Heart left ventricle (tissue), 16 donors: ENCODE measurements at places on chromosomes 13 and 19. TPM values are rescaled to one million over a fixed set of nuclear protein-coding genes. Genes with fewer than 3 reads are reported as not detected.
A peak's percentile ranks its signal among the peaks of the same experiment; 100 is the strongest.

DNA sequence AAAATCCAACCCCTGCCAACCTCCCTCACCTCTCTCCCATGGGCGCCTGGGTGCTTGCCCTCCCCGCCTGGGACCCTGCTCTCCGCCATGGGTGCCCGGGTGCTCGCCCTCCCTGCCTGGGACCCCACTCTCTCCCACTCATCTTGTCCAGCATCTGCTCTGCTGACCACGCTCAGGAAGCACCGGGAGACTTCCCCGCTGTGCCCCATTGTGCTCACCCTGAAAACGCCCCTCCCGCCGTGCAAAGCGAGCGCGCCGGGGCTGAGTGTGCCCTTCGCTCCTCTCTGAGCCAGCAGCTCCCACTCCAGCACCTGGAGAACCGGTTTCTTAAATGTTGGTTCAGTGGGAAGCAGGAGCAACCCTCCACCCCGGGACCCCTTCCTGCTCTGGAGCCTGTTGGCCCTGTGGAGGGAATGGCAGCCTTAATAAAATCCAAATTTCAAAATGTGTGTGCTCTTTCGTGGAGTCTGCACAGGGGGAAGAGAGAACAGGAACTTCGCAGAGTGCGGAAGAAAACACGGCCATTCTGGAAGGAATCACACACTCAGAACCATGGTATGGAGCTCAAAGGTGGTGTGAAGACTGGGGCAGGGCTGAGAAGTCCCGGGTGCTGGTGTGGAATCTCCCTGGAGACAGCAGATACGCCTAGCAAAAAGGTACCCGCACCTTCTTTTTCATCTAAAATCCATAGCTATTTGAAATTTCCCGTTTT is 23.1 kb upstream of the CDC16 start:
- H3K4me3 ChIP-seq = no peak overlapping the region
- H3K27me3 ChIP-seq = peaks cover 10% of the 10 kb centered on the region
- no peak overlapping the region for H3K27ac ChIP-seq
- no peaks in the 10 kb centered on the region for H3K36me3 ChIP-seq
- no peaks in the 10 kb centered on the region for H3K4me1 ChIP-seq

FCHO1 gene
- polyA plus RNA-seq = 0.34 TPM

TEX26 gene
- not detected for polyA plus RNA-seq

DNA sequence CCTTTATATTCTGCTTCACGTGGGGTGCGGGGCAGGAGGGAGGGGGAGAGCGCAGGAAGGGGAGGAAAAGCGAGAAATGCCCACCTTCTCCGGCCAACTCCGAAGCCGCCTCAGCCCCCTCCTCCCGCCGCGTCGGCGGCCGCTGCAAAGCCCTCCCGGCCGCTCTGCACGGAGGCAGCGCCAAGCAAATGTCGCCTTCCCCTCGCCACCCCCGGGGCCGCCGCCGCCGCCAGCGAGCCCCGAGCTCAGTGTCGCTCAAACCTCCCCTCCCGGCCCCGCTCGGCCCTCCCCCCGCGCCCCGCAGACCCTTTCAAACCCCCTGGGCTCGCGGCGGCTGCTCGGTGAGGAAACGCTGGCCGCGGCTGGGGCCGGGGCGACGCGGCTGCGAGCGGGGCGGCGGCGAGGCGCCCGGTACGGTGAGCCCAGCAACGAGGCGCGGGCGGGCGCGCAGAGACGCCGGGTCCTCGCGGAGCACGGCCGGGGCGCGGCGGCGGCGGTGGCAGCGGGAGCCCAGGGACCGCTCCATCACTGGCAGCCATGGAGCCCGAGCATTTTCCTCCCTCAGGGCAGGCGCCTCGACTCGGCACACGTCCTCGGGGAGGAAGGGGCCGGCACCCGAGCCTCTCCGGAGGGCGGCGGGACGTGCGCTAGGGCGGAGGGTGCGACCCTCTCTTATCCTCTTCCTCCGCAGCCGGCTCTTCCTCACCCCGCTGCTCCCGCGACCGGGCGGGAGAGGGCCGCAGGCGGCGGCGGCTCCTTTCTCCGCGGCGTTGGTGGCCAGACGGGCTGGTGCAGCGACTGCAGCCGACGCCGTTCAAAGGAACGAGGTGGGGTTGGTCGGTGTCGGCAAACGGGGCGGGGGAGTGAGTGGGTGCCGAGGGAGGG is 463 bp upstream of the TSC22D1 start:
- H3K27ac ChIP-seq = peak overlapping the region; percentile 92
- peak; percentile 43 for DNase-seq

- H3K4me1 ChIP-seq = no peaks in the 10 kb centered on the region
- H3K4me3 ChIP-seq = no peak overlapping the region
- no peaks in the 10 kb centered on the region for H3K27me3 ChIP-seq
- no peak overlapping the region for H3K27ac ChIP-seq
Measured at GRCh38 chr13:104869501-104869900, 1666.0 kb downstream of the EFNB2 start.

DNA sequence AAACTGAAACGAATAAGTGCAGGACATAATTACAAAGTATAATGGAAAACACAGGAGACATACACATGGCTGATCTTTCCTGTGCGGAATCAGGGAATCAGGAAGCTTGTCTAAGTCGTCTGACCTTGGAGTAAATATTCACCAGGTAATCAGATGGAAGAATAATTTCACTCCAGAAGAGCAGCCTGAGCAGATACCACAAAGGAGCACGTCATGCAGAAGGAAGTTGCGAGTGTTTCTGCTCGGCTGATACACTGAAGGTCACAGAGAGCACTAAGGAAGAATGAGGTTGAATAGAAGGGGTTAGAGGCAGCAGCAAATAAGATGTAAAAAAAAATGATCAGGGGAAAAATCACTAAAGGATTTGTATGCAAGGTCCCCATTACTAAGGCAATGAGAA is 122.3 kb upstream of the GPC6 start:
- no peaks in the 10 kb centered on the region for H3K36me3 ChIP-seq
- H3K27ac ChIP-seq = no peak overlapping the region
- H3K4me3 ChIP-seq = no peak overlapping the region
- DNase-seq = no peak
- no peaks in the 10 kb centered on the region for H3K4me1 ChIP-seq

DNA sequence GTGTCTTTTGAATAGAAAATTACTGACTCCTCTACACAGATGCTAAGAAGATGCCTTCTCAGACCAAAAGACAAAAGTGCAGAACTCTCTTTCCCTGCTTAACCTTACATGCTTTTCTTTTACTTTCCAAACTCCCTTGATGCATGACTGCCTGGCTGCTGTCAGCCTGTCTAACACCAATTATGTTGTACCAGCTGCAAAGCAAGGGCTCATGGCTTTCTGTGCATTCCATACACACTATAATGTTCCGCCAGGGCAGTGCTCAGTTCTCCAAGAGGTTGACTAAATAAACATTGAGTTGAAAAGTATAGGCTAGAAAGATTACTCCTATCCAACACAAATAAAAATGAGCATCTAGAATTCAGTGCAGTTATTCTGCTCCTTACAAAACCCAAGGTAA is 330.4 kb upstream of the NBEA start:
- H3K4me3 ChIP-seq = no peak overlapping the region
- no peaks in the 10 kb centered on the region for H3K4me1 ChIP-seq
- H3K27ac ChIP-seq = no peak overlapping the region
- DNase-seq = no peak

DNA sequence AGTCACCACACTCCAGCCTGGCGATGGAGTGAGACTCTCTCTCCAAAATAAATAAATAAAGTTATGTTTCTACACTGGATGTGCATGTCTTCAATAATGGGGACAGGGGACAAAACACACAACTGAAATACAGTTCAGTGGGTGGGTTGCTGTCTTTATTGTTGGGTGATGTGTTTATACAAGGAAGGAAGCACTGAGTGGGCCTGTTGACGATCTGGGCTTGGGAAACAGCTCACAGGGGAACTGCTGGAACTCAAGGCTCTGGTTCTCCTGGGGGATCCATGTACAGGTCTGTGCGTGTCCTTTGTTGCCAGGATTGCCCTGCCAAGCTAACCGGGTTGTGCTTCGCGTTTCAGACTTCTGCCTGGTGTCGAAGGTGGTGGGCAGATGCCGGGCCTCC is 18.9 kb downstream of the SPINT2 start:
- H3K27ac ChIP-seq = no peak overlapping the region
- DNase-seq = no peak
- H3K4me1 ChIP-seq = peaks cover 16% of the 10 kb centered on the region
- H3K36me3 ChIP-seq = no peaks in the 10 kb centered on the region
- H3K27me3 ChIP-seq = no peaks in the 10 kb centered on the region

DNA sequence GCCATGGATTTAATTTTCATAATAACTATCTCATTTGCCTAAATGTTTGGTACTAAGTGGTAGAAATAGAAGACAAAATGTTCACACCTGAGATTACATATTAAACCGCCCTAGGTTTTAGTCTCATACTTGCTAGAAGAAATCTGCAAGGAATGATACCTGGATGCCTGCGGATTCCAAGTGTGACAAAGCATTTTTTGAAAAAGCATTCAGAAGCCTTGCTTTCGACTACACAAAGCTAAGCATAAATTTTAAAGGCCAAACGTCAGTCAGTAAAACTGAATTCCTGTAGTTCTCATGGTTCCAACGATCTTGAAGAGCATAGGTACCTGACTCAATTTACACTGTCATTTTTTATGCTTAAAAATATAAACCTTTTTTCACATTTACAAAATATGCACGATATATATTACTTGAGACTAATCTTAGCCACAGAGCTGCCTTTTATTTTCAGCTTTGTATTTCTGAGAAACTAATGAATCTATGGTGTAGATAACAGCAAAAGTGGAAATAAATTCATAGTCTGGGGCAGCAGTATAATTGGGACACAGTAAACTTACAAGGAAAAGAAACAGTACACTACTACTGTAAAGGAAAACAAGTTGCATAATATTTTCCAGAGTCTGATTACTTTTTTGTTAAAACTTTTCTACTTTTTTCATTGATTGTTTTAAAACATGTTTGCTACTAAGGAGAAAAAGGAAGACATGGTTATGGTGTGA is 1.2 kb upstream of the LRRC63 start:
- H3K4me1 ChIP-seq = no peaks in the 10 kb centered on the region
- no peaks in the 10 kb centered on the region for H3K27me3 ChIP-seq
- H3K36me3 ChIP-seq = no peaks in the 10 kb centered on the region
- H3K27ac ChIP-seq = peak overlapping the region; percentile 75

DNA sequence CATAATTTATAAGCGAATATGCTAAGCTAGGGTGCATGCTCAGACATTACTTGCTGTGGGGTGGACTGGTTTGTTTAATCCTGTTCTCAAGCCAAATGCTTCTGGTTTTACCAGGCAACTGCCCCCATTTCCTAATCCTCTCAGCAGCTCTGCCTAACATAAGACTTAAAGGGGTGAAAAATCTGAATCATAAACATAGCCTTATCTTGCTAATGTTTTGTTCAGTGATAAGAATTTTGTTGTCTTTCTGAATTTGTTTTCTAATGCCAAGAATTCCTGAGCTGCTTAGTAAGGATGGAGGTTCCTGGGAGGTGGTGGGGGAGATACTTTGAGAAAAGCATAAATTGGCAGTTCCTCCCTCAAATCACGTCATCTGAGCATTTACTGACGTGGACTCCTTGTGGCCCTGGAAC is 42.7 kb downstream of the ING1 start:
- H3K4me1 ChIP-seq = no peaks in the 10 kb centered on the region
- H3K27ac ChIP-seq = no peak overlapping the region
- no peak overlapping the region for H3K4me3 ChIP-seq

GRCh38 chr19:45404557-45405434 is at the start of gene PPP1R13L:
PPP1R13L (minus strand) TSS chr19:45405069; CDS start chr19:45398318, 6,751 bp downstream.
- DNase-seq = peak; percentile 94
- H3K27me3 ChIP-seq = peaks cover 19% of the 10 kb centered on the region
- H3K4me1 ChIP-seq = peaks cover 65% of the 10 kb centered on the region
- H3K27ac ChIP-seq = peak within 1 kb of the TSS; percentile 95

GRCh38 chr13:34587576-34587975 is 354.5 kb upstream of the NBEA start:
- H3K27ac ChIP-seq = no peak overlapping the region
- H3K27me3 ChIP-seq = no peaks in the 10 kb centered on the region
- no peak overlapping the region for H3K4me3 ChIP-seq

DNA sequence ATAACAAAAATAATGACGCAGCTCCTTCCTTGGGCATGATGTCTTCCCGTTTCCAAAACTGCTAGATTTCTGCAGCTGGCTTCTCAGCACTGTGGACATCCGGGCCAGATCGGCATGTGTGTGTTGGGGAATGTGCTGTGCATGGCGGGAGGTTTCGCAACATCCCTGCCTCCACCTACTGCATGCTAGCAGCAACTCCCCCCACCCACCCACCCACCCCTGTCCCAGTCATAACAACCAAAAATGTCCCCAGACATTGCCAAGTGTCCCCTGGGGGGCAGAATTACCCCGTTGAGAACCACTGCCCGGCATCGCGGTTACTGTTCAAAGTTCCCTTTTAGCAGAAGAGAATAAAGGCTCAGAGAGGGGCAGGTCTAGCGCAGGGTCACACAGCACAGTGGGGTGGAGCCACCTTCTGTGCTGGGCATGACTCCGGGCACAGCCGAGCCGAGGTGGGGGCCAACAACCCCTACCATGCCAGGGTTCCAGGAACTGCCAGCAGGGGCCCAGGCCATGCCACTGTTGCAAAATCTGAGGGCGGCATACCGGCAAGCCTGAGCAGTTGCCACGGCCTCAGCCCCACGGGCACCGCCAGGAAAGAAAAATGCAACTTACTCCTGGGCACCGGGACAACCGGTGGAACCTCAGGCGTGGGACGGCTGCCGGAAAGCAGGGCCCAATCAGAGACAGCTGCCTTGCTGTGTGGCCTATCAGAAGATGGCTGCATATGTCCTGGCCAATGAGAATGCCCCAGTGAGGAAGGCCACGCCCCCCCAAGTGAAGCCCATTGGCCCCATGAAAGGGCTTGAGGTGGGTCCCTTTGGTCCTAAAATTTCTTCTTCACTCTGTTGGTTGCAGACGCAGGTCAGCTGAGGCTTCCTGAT is 22.5 kb upstream of the NFIC start:
- no peaks in the 10 kb centered on the region for H3K27me3 ChIP-seq
- H3K4me1 ChIP-seq = no peaks in the 10 kb centered on the region
- peak; percentile 90 for DNase-seq
- H3K36me3 ChIP-seq = no peaks in the 10 kb centered on the region
- H3K4me3 ChIP-seq = peak overlapping the region; percentile 41
- peak overlapping the region; percentile 55 for H3K27ac ChIP-seq

- H3K27ac ChIP-seq = no peak overlapping the region
- H3K27me3 ChIP-seq = peaks cover 66% of the 10 kb centered on the region
- H3K36me3 ChIP-seq = no peaks in the 10 kb centered on the region
- DNase-seq = no peak
- no peak overlapping the region for H3K4me3 ChIP-seq
Measured at GRCh38 chr19:33220735-33221134, 4.9 kb downstream of the SLC7A10 start.

SIAH3 gene
- not detected for polyA plus RNA-seq

ACP7 gene
- not detected for polyA plus RNA-seq

GFY gene
- not detected for polyA plus RNA-seq

ATP4A gene
- polyA plus RNA-seq = not detected

GRCh38 chr13:36358175-36358718 is 12.1 kb upstream of the SPART start:
- H3K36me3 ChIP-seq = no peaks in the 10 kb centered on the region
- no peak for DNase-seq
- no peaks in the 10 kb centered on the region for H3K4me1 ChIP-seq
- H3K4me3 ChIP-seq = no peak overlapping the region
- no peaks in the 10 kb centered on the region for H3K27me3 ChIP-seq

FEM1A gene
- polyA plus RNA-seq = 28.4 TPM

GRCh38 chr19:57708641-57709361 is at the start of gene ZNF154:
ZNF154 (minus strand) TSS chr19:57709204; CDS start chr19:57708971, 233 bp downstream.
- peak within 1 kb of the TSS; percentile 84 for H3K27ac ChIP-seq
- no peak for DNase-seq
- peak within 1 kb of the TSS; percentile 91 for H3K4me3 ChIP-seq
- peaks cover 39% of the 10 kb centered on the region for H3K4me1 ChIP-seq

- no peak overlapping the region for H3K27ac ChIP-seq
- H3K36me3 ChIP-seq = no peaks in the 10 kb centered on the region
- DNase-seq = no peak
Measured at GRCh38 chr19:3370728-3371591, 4.6 kb downstream of the NFIC start.
